ENCODE measurements at places on chromosomes 12 and 14.

DNA sequence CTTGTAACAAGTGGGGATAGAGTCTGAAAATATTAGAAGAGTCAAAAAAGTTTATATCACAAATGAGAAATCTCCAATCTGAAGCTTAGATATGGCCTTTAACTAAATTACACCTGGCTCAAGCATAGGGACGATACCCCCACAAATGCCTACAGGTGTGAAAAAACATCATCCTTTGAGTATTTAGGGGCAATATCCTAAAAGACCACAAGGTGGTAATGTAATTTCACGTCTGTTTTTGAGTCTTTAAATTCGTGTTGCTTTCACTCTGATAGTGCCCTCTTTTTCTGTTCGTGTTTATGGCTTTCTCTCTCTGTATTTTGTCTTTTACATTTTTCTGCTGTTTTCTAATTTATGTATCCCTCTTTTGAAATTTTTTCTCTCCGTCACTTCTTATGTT lies 84.3 kb downstream of the ETNK1 start:
- DNase-seq, result peak; percentile 21

GRCh38 chr12:55008944-55009585 lies 10.7 kb upstream of the NEUROD4 start:
- no peak for DNase-seq

DNA sequence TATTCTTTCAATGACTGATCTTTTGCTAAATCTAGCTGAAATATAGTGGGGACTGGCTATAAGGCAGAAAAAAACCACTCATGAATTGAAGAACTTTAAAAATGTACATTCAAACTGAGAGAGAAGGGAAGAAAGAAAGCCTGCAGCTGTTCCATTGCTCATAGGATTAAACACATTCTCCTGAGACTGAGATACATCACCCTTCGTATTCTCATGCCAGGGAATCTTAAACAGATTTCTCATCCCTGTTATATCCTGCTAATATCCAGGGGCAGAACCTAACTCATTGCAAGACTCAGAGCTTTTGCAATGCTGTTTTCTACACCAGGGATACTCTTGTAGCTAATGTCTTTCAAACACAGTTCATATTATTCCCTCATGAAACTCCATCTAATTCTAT lies 67.2 kb upstream of the ACSS3 start:
- DNase-seq, result no peak

GRCh38 chr14:101031186-101031585 lies 127.7 kb upstream of the RTL1 start:
- DNase-seq, result no peak

GRCh38 chr12:28987538-28988324 lies 161.3 kb upstream of the FAR2 start:
- DNase-seq, result no peak

DNA sequence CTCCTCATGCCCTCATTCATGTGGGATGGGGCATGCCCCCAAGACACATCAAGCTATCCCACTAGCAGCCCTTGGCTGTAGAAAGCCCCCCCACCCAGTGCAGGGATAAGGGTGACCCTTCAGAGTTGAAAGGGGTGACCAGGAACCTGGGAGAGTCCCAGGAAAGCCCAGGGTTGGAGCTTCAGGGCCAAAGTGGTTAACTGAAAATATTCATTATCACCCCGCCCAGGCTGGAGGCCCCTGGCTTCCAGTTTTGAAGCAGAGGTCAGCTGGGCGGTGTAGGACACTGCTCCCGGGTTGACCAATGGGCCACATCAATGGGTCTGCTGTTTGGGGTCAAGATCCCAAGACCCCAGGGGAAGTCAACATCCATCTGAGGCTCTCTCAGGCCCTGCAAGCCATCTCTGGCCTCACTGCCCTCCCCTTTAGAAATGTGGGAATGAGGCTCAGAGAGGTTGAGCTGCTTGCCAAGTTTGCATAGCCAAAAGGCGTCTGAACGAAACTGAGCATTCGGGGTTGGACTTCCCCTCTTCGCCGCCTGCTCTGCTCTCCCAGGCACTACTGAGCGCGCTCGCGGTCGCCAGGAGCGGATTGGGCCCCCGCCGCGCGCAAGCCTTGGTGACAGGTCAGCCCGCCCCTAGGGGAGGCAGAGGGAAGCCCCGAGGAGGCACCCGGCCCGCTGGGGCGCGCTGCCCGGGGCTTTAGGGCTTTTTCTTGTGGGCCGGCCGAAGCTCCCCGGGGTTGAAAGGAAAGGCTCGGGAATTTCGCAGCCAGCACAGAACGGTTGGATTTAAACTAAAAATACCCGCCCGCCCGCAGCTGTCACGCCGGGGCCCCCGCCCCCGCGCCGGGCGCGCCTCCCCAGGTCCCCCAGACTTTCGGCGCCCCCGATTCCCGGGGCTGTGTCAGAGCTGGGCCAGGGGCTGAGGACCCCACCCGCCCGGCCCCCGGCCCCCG lies 576 bp downstream of the SYNE3 start:
- DNase-seq, result peak; percentile 88

All from OCI-LY7 (cell line).